ENCODE measurements at places on chromosomes 1 and 21.

- no peak for DNase-seq
Observed at GRCh38 chr1:241171991-241172390, 185.0 kb downstream of the RGS7 start.

DNA sequence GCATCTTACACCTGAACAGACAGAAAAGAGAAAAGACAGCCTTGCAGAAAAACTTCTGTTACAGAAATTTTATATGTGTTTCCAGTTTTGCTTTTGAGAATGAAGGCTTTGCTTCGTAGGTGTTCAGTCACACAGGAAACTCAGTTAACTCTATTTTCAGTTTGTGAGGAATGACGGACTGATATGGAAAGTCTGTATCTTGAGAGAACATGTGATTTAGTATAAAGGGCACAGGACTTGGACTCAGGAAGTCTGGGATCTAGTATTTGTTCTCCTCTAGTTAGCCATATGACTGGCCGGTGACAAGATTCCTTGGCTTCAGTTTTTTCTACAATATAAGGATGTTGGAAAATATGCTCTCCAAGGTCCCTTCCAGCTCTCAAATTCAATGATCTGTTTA, 149.1 kb downstream of the OLFM3 start:
- DNase-seq = no peak

DNA sequence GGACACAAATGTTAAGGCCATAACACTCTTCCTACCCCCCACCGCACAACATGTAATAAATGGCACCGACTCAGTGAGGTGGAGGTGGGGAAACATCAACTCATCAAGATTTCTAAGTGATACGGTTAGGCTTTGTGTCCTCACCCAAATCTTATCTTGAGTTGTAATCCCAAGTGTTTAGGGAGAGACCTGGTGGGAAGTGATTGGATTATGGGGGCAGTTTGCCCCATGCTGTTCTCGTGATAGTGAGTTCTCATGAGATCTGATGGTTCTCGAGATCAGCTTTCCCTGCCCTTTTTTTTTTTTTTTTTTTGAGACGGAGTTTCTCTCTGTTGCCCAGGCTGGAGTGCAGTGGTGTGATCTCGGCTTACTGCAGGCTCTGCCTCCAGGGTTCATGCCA, 51.0 kb upstream of the ACTL8 start:
- DNase-seq = no peak

DNA sequence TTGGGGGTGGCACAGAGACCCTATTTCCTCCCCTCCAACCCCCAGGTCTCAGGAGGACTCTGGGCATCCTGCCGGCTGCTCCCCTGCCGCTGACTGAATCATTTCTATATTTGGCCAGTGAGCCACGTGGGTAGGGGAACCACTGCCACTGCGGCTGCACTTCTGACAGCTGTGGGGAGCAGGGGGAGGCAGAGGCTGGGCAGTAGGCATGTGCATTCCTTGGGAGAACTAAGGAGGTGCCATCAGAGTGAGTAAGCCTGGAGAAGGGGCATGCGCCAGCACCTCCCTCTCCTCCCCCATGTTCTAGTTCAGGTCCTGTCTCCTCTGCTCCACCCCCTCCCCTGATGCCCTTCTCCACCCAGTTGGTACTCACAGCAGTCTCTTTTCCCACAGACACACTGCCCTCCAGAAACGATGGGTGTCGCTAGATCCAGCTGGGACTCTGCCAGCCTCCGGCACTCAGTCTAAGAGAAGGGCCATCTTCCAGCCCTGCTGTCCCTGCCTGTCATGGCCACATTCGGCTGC, 12.0 kb downstream of the PPFIA4 start:
- DNase-seq = no peak

DNA sequence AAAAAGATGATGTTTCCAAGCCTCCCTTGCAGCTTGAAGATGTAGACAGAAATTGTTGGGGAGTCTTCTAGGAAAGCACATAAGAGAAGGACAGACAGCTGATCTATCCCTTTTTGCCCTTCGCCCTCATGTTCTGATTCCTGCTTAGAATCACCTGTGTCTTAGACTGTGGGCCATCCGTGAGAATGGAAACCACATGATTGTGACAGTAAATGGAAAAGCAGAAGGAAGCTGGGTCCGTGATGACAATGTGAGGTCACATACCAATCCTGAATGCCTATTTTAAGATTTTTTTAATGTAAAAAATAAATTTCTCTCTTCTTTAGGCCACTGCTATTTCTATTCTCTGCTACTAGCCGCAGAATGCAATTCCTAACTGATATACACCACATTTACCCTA, 67.7 kb upstream of the C1orf87 start:
- no peak for DNase-seq

DNA sequence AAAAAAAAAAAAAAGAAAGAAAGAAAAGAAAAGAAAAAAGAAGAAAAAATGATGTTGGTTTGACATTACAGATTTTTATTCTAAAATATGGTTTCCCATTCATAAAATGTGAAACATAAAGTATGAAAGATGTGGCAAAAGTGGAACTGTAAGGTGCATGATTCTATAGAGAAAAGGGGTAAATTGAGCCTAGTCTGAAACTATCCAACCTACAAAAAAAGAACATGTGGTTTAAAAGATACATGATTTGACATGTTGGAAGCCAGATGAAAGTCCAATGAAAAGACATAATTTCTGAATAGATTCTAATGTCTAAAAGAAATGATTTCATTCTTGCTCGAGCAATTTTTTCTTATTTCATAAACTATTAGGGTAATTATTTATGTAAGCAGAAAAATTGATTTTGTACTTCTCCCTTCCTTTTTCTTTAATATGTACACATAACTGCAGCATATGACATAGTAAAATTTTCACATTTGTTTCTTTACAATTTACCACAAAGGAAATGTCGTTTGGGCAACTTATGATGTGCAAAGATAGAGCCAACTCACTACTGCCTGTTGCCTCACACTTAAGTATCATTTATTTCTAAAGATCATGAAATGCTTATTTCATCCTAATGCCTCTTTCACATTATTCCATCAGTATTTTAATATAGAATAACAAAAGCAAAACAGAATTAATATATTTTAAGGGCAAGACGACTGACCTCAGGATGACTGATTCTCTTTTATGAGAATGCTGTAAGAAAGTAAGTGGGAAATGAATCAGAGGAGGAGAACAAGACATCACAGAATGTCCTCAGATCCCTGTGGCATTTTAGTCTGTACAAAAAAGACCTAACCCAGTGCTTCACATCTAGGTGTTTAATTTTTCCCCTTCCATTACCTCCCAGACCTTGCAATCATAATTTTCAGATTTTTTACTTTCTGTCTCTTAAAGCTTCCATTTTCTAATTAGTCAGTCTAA, 165.8 kb upstream of the HMCN1 start:
- no peak for DNase-seq

- no peak for DNase-seq
Observed at GRCh38 chr1:1462318-1462966, 9.1 kb upstream of the ATAD3B start.

DNA sequence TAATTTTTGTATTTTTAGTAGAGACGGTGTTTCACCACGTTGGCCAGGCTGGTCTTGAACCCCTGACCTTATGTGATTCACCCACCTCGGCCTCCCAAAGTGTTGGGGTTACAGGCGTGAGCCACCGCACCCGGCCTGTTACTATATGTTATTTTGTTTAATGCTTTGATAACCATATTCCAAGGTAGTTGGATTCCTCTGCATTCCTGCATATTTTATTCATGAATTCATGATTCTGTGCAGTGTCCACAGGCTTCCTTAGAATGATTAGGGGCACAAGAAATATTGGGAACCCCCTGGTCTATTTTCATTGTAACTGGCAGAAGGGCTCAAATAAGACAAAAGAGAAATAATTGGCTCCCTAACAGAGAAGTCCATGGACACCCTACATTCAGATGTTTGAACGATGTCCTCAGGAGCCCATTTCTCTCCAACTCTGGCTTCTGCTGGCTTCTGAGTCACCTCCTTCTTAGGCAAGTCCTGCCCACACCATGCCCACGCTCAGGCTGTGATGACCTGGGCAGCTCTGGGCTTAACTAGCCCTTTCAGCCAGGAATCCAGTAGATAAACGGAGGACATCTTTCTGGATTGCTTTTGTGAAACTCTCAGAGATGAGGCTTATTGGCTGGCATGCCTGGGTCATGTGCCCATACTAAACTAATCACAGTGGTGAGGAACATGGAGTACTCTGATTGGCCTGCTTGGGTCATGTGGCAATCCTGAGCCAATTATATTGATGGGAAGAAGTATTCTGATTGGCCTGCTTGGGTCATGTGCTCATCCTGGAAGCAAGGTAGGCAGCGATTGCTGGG, 32.6 kb downstream of the TNFRSF8 start:
- no peak for DNase-seq
